ENCODE measurements at places on chromosomes 1 and 21.

GRCh38 chr1:92831762-92832536 is at the start of gene RPL5:
RPL5 (plus strand) TSS chr1:92832040; CDS start chr1:92832115, 75 bp downstream.
- DNase-seq, result peak; percentile 96

- no peak for DNase-seq
These were observed 22.9 kb upstream of the ARHGEF10L start for GRCh38 chr1:17516303-17517214.

DNA sequence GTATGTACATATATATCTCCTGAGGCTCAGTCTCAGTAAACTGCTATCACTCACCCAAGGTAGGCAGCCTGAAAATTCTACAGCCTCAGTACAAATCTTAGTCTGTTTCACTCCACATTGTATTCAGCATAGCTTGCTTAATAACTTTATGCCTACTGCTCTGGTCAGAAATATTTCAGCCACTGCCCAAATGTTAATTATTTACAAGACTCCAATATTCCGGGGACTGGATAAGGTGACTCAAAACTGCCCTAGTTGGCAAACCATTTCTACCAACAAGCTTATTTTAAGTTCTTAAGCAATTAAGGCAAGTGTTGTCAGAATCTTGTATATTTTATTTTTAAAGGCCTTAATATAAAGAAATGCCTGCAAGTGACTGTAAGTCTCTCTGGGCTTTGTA is 114.8 kb downstream of the LRRIQ3 start:
- DNase-seq, result no peak

DNA sequence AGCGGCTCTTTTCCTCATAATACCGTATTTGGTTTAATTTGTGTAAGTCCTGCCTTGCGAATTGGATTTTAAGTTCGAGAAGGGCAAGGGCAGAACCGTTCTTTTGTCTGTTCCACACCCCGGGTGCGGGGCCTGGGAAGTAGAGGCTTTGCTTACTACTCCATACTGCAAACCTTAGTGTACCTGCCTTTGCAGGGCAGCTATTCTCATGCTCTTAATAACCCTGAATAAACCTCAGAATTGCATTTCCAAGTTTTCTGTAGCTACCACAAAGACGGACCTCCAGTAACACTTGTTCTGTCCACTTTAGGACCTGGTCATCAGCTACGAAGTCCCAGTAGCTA is 657 bp upstream of the HNRNPU start:
- DNase-seq, result no peak

GRCh38 chr1:2328676-2329455 is 62.5 kb downstream of the MORN1 start:
- no peak for DNase-seq

DNA sequence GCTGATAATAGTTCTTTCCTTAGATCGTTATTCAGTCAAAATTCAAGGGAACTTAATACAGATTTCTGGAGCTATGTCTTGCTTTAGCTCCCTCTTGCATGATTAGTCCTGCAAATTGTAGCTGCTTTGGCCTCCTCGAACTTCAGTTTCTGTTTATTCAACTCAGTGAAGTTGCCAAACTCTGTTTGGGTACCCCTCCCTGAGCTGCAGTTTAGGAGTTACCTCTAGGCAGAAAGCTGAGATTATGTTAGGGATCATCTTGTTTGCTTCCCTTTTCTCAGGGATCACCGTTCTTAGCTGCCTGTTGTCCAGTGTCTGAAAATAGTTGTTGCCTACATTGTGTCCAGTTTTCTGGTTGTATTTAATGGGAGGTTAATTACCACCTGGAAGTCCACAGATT is 43.5 kb downstream of the SNX27 start:
- DNase-seq, result no peak
